ENCODE measurements at places on chromosomes 3 and 15.

DNA sequence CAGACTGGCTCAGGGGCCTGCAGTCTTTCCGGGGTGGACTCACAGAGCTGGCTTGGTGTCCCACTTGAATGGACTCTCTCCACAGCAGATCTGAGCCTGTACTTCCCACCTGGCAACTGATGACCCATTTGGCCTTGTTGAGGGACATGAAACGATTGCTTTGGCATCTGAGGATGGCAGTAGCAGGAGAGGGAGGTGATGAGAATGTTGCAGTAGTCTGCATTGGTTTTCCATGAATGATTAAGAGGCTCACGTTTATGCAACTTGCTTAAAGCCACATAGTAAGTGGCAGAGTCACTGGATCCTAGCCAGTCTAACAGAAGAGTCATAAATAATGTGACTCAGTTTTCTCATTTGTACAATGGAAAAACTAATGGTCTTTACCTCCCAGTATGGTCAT lies 21.9 kb downstream of the IL20RB start:
- peak; percentile 59 for DNase-seq

DNA sequence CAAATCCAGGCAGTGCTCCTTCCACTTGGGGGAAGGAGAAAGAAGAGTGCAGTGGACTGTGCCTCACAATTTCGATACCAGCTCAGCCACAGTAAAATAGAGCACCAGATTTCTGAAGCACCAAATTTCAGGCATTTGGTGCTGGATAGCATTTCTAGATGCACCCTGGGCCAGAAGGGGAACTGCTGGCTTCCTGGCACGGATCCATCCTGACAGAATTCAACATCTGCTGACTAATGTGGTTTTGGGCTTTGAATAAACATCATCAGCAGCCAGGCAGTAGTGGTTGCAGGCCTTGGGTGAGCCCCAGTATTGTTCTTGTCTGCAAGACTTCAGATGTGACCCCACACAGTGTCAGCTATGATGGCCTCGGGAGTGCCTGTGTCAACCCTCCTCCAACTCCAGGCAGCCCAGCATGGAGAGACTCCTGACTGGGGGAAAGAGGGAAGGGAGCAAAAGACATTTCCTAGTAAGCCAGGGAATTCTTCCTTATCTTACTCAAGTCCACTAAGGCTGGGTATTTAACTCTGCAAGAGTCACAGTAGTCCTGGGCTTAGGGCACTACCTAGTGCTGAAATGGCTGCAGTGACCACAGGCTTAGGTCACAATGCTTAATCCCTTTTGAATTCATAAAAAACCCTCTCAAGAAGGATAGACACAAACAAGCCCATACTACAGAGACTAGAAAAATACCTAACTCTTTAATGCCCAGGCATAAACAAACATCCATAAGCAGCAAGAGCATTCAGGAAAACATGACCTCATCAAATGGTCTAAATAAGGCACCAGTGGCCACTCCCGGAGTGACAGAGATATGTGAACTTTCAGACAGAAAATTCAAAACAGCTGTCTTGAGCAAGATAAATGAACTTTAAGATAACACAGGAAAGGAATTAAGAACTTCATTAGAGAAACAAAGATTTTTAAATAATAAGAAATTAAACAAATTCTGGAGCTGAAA lies 74.7 kb downstream of the SPATA16 start:
- peak; percentile 68 for DNase-seq

DNA sequence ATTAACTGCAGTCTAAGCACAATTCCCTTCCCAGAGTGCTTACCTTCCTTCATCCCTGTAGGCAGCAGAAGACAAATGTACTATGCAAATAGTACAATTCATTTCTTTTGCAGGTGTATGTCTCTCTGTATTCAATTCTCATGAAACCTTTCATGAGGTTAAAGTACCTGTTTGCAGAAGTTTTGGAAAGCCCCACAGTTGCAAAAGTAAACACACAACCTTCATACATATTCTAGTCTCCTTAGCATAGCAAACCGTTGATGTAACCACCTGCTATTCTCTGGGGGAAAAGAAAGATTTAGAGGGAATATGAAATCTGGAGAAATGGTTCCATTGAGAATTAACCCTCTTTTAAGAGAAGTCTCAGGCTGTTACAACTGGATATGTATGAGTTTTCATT lies 200.3 kb upstream of the SUCLG2 start:
- DNase-seq = no peak

DNA sequence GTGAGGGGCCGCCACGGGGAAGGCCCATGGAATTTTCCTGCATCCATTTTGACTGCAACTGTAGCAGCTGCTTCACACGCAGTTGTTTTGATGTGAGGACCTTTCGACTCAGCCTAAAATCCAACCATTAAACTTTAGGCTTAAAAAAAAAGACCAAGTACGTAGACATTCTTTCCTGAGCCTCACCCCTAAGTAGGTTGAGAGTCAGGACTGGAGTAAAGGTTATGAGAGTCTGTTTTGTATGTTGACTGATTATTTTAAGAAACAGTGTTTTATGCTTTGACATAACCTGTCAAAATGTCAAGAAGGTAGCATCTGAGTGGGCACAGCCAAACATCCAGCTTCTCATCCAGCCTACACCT lies 45.7 kb upstream of the AMOTL2 start:
- no peak for DNase-seq

DNA sequence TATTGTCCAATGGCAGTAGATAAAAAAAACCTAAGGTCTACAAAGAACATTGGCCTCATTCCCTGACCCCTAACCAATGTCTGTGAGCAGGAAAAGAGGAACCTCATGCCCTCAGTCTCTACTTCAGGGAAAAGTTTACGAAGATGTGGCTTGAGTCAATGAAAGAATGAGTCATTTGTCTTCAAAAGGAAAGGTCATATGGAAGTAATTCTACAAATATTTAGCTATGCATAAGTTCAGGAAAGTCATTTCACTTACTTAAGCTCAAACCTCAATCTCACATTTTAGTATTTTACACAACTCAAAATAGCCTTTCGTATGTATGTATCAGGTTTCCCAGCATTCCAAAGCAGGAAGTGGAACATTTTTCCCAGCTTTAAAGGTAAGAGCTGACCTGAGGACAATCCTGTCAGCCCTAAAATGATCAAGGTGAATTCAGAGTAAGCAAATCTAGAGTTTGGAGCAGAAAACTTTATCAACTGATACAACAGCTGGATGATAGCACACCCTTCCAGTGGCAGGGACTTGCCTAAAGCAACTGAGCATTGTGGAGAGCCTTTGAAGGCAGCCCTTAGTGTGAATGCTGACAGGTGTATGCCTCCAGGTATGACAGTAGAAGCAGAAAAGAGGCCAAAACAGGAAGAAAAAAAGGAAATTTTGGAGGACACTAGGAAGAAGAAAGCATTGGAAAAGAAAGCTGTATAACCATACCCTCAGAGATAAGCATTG lies 53.9 kb upstream of the ACKR4 start:
- peak; percentile 94 for DNase-seq

- peak; percentile 52 for DNase-seq
Observed at GRCh38 chr3:55013145-55013925, 85.5 kb upstream of the LRTM1 start.

GRCh38 chr15:69394556-69395282 lies 19.4 kb upstream of the KIF23 start:
- DNase-seq = peak; percentile 67

- peak; percentile 87 for DNase-seq
Observed at GRCh38 chr3:138082085-138082991, 33.1 kb downstream of the DZIP1L start.

DNA sequence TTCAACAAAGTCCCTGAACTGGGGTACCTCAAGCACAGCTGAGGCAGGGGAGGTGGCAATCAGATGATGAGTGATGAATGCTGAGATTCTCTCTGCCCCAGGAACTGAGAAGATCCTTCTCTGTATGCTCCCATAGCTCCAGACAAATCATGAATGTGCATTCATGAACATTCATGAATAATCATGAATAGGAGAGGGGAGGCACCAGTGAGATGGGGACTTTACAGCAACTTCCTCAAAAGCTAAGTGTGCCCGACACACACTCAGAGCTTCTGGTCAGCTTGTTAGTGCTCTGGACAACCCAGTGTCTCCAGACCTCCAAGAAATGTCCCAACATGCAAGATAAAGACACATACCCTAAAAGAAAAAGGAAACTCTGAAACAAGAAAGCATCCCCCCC lies 24.3 kb downstream of the LRRC2 start:
- no peak for DNase-seq

DNA sequence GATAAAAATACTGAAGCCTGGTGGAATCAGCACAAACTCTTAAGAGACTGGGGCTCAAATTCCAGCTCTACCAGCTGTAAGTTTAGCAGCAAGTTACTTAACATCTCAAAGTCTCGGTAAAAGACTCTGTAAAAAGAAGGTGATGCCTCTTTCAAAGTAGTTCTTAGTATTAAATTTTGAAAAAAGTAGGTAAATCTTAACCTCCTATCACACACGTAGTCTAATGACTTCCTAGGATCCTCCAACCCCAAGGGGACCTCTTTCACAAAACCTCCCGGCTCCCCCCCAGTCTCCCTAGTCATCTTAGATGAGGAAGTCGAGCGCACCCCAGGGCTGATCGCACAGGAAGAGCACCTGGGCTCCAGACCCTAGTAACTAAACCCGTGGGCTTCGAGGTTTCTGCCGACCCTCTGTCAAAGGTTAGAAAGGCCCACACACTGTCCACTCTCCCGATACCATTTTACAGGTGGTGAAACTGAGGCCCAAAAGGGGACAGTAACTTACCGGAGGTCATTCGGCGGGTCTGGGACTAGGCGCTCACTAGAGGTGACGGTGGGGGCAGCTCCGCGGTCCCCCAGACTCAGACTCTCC lies 427 bp downstream of the MBD4 start:
- DNase-seq = no peak

- no peak for DNase-seq
Observed at GRCh38 chr3:72287956-72288355, 503.0 kb upstream of the PROK2 start.

- DNase-seq = peak; percentile 11
Observed at GRCh38 chr3:176296066-176296597, 901.1 kb downstream of the TBL1XR1 start.

- peak; percentile 29 for DNase-seq
Observed at GRCh38 chr3:131454501-131454900, 48.3 kb downstream of the MRPL3 start.

GRCh38 chr3:114179575-114179974 lies 723 bp upstream of the DRD3 start:
- DNase-seq = peak; percentile 5

DNA sequence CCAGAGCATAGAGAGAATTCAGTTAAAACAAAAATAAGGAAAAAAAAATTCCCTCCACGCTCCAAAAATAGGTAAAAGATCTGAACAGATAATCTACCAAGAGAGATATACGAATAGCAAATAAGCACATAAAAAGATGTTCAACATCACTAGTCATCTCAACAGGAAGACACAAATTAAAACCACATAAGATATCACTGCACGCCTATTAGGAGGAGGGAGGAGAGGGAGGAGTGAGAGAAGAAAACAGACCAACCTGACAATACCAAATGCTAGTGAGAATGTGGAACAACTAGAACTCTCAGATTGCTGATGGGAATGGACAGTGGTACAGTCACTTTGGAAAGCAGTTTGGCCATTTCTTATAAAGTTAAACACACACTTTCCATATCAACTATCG lies 212.5 kb downstream of the FMN1 start:
- peak; percentile 63 for DNase-seq

GRCh38 chr3:74661672-74662071 lies 47.2 kb upstream of the CNTN3 start:
- no peak for DNase-seq

GRCh38 chr3:53970661-53971060 lies 79.0 kb upstream of the SELENOK start:
- no peak for DNase-seq

DNA sequence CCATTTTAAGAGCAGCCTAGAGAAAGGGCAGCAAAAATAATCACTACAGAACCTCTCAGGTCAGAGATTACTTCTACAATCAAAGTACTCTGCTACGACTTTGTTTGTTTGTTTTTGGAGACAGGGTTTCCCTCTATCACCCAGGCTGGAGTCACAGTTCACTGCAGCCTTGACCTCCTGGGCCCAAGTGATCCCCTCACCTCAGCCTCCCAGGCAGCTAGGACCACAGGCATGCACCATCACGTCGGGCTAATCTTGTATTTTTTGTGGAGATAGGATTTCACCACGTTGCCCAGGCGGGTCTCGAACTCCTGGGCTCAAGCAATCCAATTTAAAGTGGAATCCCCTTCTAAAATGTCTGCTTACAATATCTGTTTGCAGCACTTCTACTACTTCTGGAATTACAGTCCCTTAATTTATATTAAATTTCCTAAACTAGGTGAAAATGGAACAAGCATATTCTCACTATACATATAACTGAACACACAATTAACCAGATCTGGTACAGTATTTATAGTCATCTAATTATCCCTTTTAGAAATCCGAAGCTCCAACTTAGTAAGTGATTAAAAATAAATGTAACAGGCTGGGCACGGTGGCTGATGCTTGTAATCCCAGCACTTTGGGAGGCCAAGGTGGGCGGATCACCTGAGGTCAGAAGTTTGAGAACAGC lies 4.4 kb downstream of the UACA start:
- DNase-seq = no peak

DNA sequence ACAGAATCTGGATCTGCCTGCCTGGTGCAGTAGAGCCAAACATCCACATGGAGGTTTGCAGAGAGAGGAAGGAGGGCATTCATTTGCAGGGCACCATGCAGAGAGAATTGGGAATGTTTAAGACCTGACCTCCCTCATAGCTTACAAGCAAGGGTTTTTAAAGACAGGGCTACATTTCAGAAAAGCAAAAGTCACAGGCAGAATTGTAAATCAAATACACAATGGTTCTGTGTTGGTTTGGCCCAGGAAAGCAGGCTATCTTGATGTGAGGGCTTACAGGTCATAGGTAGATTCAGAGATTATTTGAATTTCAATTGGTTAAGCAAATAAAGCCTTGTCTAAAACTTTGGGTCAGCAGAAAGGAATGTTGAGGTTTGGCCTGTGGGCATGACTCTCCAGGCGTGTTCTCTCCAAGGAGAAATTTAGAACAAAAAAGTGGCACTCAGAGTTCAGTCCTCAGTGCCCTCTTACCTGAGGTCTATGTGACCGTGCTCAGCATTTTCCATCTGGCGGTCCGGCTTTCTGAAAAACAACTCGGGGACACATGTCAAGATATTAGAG lies 91.5 kb downstream of the CD47 start:
- DNase-seq = no peak

DNA sequence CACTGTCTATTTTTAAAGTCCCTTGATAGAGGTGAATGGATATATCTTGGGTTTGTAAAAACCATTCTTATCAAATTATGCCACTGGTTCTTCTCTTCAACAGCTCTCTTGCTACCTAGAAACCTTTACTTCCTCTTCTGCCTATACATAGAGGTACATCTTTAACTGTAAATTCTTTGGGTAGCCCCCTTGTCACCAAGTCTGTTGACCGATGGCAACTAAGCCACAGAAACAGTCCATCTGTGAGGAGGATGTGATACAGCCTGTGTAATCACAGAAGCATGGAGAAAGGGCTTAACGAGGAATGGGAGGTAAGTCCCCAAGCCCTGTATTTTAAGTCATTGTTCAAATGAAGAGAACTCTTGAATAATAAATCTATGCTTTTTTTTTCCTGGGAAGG lies 246.5 kb upstream of the MDFIC2 start:
- DNase-seq = no peak

GRCh38 chr3:12916159-12916558 lies 74.8 kb upstream of the RPL32 start:
- no peak for DNase-seq

- DNase-seq = peak; percentile 33
Observed at GRCh38 chr3:8503461-8503860, 1.8 kb downstream of the LMCD1 start.

GRCh38 chr3:23172059-23172458 lies 31.1 kb upstream of the UBE2E2 start:
- DNase-seq = no peak

- no peak for DNase-seq
Observed at GRCh38 chr3:16253601-16254000, 11.1 kb downstream of the DPH3 start.

GRCh38 chr3:58627570-58627885 lies 39.0 kb downstream of the FAM3D start:
- DNase-seq = no peak

All from fibroblast of skin of right quadriceps (primary cell).